Astrocyte of the cerebellum (primary cell): ENCODE measurements at places on chromosomes 12 and 14.

- no peak for DNase-seq
Measured at GRCh38 chr14:50528000-50528399, 4.4 kb downstream of the MAP4K5 start.

GRCh38 chr14:61048640-61049039 is 67.6 kb downstream of the SLC38A6 start:
- no peak for DNase-seq

DNA sequence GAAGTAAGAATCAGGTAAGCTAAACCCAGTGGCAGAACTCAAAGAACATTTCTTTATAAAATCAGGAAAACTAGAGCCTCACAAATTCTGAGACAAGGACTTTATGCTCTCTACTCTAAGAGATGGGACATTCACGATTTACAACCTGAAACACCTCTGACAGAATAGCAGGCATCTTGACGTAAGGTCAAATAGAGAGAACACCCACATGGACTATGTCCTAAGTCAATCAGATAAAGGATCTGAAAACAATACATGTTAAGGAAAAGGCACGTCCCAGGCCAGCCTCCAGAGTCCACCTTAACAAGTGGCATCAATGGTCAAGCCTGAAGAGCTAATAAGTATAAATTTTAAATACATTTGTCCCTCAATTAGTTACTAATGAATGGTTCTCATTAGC is 39.9 kb upstream of the SYCP3 start:
- no peak for DNase-seq

- DNase-seq: no peak
Measured at GRCh38 chr12:91176358-91176757, 6.3 kb downstream of the DCN start.

- peak; percentile 45 for DNase-seq
Measured at GRCh38 chr12:105706321-105706972, 376.0 kb downstream of the C12orf75 start.

DNA sequence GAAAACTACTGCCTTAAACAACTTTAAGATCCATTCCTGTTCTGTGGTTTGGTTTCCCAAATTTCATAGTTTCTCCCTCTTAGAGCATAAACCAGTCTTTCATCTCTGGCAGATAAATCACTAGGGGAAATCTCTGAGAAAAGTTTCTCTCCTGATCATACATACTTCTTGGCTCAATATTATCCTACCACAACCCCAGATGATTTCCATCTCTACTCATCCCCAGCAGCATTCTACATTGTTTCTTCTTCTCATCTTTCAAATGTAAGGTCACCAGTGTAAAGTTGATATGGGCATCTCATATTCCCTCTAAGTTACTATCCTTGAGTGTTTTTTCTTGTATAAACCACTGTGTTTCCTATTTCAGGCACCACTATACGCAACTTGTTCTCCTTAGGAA is 45.9 kb upstream of the PLEKHG7 start:
- DNase-seq: no peak

DNA sequence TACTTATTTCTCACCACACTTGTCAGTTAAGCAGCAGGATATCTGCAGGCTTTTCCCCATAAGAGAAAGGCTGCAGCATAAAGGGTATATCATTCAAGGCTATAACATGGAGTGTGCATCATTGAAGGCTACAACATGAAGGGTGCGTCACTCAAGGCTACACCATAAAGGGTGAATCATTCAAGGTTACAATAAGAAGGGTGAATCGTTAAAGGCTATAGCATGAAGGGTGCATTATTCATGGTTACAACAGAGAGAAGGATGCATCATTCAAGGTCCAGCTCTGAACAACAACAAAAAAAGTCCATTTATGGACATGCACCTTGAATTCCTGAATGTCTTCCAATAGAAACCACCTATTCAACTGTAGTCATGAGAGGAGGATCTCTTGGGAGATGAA is 32.8 kb upstream of the LUM start:
- DNase-seq: no peak

DNA sequence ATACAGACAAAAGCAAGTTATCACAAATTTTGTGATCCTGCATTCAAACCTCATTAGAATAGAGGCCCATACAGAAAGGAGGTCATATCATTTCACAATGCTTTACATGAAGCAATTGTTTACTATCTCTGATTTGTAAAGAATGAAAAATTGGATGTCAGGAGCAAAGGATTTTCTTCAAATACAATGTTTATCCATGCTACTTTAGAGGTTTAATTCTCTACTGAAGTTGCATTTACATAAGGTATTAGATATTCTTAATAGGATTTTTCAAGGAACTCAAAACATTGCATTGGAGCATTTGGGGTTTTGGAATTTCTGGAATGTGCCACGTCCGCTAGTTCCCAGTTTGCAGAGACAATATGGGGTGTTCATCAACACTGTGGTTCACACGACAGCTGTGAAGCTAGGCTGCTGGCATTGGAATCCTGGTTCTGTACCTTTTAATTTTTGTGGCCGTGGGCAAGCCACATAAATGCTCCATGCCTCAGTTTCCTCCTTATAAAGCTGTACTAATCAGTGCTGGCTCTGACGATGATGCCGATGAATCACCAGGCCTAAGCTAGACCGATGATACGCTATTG is 174.8 kb downstream of the APAF1 start:
- peak; percentile 18 for DNase-seq
